ENCODE measurements at places on chromosomes 11 and 22.

GRCh38 chr22:35231585-35232084, 25.7 kb upstream of the HMGXB4 start:
- DNase-seq: peak; percentile 40

DNA sequence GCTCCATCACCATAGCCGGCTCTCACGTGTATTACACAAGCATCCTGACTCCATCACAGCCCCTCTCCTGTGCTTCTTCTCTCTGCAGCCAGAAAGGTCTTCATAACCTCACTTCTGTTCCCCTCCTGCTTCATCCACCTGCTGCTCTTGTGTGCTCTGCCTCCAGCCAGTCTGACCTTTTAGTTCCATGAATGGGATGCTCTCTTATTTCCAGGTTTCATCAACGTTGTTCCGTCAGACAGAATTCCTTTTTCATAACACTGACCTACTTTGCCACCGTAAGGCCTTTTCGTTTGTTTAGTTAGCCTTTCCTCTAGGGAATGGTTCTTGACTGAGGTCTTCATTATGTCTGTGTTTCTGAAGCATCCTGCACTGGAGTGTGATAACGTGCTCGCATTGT, 18.8 kb downstream of the GRAMD1B start:
- DNase-seq: no peak

DNA sequence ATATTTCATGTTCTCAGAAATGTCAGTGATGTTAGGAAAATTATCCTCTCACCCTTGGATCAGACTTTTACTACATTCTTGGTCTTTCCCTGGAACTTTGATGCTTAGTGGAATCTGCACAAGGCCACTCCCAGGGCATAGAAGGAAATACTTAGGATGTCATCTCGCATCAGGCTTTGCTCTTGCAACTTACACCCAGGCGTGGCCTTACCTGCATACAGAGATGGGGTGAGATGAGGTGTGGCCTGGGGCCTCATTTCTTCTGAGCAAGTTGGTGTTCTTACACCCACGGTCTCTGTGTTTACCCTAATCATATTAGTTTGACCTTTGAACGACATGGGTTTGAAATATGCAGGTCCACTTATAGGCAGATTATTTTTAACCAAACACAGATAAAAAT, 19.0 kb upstream of the OR52K2 start:
- DNase-seq: no peak

- DNase-seq: no peak
Observed at GRCh38 chr11:1916132-1916985, 3.1 kb upstream of the TNNT3 start.

DNA sequence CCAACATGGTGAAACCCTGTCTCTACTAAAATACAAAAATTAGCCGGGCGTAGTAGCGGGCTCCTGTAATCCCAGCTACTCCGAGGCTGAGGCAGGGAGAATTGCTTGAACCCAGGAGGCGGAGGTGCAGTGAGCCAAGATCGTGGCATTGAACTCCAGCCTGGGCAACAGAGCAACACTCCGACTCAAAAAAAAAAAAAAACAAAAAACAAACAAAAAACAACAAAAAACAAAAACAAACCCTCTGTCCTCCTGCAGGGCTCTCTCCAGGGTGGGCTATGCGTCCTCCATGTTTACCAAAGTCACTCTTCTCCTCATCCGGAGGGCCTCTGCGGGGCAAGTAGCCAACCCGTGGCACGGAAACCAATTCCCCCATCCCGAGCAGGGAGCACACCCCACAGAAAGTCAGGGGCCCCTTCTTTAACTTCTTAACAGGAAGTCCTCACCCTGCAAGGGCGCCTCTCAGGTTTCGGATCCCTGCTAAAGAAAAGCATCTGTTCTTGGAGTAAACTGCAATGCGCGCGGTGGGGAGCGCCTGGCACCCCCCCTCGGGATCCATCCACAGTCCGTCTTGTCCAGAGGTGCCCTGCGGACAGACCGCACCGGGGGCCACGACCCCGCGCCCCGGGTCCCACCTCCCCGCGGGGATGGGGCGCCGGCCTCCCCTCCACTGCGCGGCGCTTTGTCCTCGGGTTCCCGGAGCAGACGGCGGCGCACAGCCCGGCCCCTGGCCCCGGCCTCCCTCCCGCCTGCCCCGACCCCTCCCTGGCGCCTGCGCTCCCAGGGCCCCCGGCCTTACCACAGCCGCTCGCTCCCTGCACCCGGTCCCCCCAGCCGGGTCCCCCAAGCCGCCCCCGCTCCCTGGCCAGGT, 712 bp downstream of the CERK start:
- no peak for DNase-seq
